NCI-H526 (cell line): ENCODE measurements at places on chromosomes 6 and 20.

GRCh38 chr20:39939241-39939865 lies 749.7 kb downstream of the MAFB start:
- DNase-seq: no peak

DNA sequence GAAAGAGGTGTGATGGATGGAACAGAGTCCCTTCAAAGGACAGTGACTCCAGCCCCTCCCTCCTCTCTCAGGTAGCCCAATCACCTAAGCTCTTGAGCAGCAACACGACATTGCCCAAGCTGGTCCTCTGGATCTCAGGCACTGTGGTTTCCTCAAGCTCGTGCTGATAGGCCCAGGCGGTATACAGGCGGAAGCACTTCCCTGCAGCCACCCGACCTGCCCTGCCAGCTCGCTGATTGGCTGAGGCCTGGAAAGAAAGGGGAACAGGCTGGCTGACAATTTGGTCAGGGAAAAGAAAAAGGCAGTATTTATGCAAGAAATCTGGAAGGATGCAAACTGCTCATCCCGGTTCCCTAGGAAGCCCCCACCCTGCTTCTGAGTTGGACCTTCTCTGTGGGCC lies 9.6 kb downstream of the C6orf136 start:
- DNase-seq: no peak

DNA sequence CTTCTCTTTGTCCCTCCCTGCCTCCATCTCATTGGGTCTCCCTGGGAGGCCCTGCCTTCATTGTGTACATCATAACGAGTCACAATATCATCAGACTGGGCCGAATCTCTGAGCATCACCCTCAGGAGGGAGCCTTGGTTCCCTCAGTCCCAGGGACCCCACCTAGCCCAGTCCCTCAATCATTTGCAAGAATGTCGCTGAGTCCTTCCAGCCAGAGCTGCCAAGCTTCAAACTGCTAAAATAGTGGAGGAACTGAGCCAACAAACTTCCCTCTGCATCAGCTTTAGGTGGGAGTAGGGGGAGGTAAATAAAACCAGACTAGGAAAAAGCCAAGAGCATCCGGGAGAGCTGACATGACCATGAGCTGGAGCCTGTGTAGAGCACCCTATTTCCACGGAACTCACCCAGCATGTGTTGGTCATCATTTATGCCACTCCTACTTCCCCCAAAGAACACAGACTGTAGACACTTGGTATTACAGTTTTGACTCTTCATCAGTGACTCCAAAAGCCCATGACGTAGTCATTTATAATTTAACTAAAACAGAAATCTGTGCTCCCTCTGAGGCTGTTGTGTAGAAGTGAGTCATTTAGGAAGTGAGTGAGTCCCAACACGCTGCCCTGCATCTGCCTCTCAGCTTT lies 28.8 kb upstream of the IL17A start:
- no peak for DNase-seq

DNA sequence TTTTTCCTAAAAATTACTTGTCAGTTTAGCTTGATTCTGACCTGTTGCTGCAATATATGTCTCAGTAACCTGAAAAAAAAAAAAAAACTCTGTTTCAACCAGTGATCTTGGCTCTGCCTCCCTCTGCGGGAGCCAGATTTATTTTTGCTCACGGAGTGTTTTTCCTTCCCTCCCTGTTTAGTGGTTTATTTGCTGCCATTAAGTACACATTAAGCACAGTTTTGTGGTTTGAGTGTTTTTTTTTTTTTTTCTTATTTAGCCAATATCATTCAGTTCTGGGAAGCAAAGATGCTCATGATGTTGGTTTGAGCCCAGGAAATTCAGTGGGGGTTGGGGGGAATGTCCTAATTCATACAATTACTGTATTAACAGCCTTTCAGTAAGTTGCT lies 110.1 kb upstream of the GPR6 start:
- no peak for DNase-seq

- no peak for DNase-seq
Observed at GRCh38 chr6:103874575-103874974, 985.1 kb downstream of the HACE1 start.

GRCh38 chr20:51156041-51156982 lies 133.4 kb upstream of the KCNG1 start:
- DNase-seq: no peak

DNA sequence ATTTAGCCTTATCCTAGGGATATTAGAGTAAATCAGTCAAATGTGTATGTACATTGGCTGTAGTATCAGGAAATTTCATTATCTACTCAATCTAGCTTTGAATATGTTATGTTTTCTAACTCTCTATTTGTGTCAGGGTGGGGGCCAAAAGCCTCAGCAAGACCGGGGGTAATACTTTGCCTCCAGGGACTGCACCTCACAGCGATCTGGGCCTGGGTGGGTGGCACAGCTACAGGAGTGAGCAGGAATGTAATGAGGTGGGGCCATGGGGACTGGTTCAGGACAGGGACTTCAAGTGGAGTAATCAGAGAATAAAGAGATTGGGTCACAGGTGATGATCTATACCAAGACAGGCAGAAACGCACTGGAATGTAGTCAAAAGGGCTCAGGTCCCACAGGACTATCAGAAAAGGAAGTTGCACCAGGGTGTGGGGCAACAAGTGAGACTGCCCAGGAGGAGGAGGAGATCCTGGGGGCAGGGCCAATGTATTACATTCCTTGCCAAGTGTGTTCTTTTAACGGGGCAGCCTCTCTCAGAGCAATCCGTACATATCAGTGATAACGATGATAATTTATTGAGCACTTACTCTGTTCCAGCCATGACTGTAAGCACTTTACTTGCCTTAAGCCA lies 54.0 kb downstream of the PIGU start:
- no peak for DNase-seq

GRCh38 chr6:107064579-107065065 lies 36.6 kb downstream of the MTRES1 start:
- no peak for DNase-seq

DNA sequence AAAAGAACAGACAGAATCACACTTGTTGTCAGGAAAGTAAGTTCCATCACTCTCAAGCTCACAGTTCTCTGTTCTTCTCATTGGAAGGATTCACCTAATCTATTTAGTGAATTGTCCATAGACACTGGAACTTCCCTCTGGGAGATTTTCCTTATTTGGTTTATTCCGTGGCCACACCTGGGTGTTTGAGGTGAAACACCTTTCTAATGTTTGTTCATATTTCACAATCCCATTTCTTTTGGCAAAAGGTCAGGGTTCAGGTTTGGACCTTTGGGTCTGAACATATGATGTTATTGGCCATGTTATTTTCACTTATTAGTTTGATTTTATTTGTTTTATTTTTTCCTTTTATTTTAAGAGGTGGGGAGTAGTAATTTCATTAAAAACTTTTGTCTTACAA lies 4.0 kb downstream of the MAS1L start:
- DNase-seq: no peak

DNA sequence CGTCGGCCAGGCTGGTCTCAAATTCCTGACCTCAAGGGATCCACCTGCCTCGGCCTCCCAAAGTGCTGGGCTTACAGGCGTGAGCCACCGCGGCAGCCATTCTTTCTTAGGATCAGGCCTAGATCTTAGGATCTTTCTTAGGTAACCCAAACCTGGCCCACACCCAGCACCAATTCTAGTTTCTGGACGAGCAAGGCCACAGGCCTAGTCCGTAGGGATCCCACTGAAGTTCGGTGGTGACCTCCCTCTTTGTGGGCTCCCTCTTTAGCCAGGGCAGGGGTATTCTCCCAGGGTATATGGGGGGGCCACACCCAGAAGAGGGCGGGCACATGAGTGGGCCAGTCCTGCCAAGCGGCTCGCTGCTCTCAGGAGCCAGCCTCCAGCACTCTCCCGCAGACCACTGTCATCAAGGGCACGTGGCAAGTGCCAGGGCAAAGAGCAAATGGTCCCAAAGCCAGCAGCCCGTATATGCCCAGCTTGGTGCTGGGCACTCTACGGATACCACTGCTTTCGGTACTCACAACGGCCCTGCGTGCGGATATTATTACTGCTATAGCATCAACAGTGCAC lies 6.5 kb downstream of the PXDC1 start:
- DNase-seq: no peak

DNA sequence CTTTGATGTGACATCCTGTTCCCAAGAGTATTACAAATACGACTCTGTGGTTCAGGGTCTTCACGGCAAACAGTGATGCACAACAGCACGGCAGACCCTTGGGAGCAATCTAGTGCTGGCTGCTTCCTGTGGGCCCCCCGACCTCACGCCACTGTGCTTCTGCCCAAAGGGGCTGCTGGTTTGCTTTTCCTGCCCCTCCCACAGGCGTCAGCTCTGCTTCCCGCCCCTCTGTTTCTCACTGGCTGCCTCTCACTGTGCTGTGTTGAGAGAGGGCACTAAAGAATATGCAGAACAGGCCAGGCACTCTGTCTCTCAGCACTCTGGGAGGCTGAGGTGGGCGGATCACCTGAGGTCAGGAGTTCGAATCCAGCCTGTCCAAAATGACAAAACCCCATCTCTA lies 554.5 kb upstream of the AGPAT4 start:
- DNase-seq: no peak

DNA sequence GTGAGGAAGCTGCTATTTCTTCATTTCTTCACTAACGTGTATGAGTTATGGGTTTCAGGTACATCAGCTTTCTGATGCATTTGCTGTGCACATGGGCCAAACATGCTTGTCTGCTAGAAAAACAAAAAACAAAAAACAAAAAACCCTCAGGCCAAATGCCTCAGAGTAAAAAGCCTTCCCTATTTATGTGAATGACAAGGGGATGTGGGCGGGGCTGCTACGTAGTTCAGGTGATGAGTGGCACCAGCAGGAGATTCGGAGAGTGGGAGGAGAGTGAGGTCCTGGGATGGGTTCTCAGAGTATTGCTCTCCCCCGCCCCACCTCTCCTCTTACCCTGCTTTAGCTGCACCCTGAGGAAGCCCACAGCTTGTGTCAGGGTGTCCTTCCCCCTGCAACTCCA lies 596.8 kb upstream of the JAG1 start:
- DNase-seq: no peak

DNA sequence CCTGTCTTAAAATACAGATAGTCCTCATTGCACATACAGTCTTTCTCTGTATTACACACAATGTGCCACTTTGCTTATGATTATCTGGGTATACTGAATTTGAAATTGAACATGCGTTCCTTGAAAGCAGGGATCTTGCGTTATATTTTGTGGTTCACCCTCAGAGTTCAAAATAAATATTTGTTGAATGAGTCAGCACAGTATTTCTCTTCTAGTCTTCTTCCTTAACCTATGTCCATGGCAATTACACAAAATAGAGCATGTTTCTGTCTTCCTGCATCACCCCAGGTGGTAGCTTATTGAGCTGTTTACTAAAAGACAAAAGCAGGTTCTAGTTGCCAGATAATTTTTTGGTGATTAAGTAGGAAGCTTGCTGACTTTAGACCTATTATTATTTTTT lies 272.9 kb upstream of the FERMT1 start:
- DNase-seq: no peak

DNA sequence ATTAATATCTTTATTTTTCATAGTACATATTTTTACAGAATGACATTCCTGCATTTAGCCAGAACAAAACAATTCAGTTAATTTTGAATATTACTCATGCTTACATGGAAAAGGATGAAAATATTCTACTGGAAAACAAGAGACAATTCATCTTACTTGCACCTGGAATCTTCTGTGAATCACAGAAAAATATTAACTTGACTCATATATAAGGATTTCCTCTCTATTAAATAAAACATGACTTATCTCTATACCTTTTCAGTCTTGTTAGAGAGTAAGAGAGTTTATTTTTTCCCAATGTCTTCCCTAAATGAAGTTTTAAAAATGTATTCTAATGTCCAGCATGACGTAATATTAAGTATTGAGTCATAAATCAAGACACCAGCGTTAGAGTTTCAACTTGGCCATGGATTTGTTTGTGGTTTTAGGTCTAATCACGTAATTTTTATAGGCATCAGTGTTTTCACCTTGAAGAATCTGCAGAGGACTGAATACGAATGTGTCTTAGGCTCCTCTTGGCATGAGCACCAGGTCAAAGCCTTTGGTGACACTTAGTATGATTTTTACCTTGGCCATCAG lies 445.1 kb upstream of the JAG1 start:
- no peak for DNase-seq

GRCh38 chr6:151974061-151974617 lies 166.7 kb downstream of the ESR1 start:
- DNase-seq: no peak

DNA sequence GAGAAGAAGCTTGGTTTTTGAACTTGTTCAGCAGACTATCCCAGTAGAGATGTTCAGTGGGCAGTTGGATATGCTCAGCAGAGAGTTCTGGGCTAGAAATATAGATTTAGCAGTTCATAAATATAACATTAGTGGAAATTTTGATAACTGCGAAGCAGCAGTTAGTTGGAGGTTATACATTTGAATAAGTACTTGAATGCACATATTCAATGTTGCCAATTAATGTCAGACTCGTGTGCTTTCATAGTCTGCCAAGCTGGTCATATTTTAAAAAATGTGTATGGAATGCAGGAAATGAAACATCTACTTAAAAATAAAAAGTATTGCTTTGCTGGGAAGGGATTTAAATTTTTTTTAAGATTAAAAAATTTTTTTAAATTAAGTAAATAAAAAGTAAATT lies 92.5 kb upstream of the E2F3 start:
- no peak for DNase-seq

GRCh38 chr20:53568351-53568750 lies 25.3 kb downstream of the ZNF217 start:
- no peak for DNase-seq

DNA sequence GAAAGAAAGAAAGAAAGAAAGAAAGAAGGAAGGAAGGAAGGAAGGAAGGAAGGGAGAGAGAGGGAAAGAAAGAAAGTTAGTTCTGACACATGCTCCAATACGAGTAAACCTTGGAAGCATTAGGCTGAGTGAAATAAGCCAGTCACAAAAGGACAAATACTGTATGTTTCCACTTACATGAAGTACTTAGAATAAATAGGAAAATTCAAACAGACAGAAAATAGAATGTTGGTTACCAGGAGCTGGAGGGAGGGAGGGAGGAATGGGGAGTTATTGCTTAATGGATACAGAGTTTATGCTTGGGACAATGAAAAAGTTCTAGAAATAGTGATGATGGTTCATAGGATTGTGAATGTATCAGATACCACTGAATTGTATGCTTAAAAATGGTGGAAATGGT lies 75.2 kb upstream of the CDH4 start:
- DNase-seq: no peak

- DNase-seq: no peak
Observed at GRCh38 chr6:64717281-64717680, 989.7 kb downstream of the EYS start.
